ENCODE measurements at places on chromosomes 3 and 15.

DNA sequence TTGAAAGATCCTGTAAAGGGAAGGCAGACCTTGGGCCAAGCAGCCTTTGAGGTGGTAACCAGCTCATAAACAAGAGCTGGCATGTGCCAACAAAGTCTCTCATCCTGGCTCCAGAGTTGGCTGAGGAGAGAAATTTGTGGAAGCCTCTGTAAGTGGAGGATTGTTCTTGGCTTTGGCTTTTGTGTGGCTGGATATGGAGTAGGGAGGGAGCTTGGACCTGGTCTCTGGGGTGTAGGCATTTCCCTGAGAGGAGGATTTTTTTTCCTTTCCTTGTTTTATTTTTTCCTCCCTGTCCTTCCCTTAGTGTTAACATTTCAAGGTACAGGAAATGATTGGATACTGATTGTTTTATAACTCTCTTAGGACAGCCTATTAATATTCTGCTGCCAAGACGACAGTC is 60.8 kb downstream of the ZNF609 start:
- no peak for DNase-seq

GRCh38 chr3:48650723-48651122 is 12.0 kb downstream of the CELSR3 start:
- DNase-seq: no peak

DNA sequence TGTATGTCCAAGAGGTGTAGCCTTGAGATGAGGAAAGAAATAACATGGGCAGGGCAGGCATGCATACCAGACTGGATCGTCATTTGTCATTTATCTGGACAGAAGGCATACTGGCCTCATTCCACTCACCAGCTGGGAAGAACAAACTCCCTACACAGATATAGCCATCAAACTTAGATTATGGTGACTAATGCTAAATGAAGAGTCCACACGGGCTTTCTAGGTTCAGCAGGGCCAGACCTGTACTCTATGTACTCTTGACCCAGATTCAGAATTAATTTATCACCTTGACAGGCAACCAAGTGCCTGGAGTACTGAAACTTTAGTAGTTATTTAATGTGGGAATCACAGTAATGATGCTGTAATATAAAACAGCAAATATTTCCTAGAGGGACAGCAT is 164.3 kb upstream of the IL12A start:
- peak; percentile 98 for DNase-seq

GRCh38 chr15:100032358-100033085 is 299.3 kb upstream of the LYSMD4 start:
- DNase-seq: no peak

- no peak for DNase-seq
Measured at GRCh38 chr3:60774617-60775016, 476.6 kb downstream of the FHIT start.

- DNase-seq: no peak
Measured at GRCh38 chr3:22245811-22246583, 495.0 kb upstream of the ZNF385D start.

GRCh38 chr3:72336821-72337479 is 511.3 kb downstream of the SHQ1 start:
- peak; percentile 43 for DNase-seq

Measured in A172 (cell line).